Prostate gland (tissue), 2 donors: ENCODE measurements at places on chromosomes 2 and 18. TPM values are rescaled to one million over a fixed set of nuclear protein-coding genes. Genes with fewer than 3 reads are reported as not detected.

GRCh38 chr2:33275689-33276444 is 200.6 kb upstream of the RASGRP3 start:
- no peaks in the 10 kb centered on the region for H3K4me1 ChIP-seq
- no peak for DNase-seq
- H3K27me3 ChIP-seq: no peaks in the 10 kb centered on the region

DNA sequence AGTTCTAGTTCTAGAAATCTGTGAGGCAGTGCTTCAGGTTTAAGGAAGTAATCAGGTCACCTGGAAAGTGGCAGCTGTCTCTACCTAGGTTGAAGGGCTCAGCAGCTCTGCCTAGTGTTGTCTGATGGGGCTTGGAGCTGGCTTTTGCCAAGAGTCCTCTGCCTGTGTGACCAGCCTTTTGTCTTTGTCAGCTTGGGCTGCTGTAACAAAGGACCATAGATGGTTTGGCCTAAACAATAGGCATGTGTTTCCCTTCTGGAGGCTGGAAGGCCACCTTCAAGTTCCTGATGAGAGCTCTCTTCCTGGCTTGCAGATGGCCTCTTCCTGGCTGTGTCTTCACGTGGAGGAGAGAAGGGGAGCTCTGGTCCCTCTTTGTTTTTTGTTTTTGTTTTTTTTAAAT is 13.3 kb downstream of the UBE2F start:
- DNase-seq: no peak
- no peaks in the 10 kb centered on the region for H3K4me1 ChIP-seq
- H3K36me3 ChIP-seq: no peaks in the 10 kb centered on the region
- H3K4me3 ChIP-seq: no peak overlapping the region
- no peaks in the 10 kb centered on the region for H3K27me3 ChIP-seq
- no peak overlapping the region for H3K27ac ChIP-seq

- H3K4me3 ChIP-seq: no peak overlapping the region
- H3K4me1 ChIP-seq: no peaks in the 10 kb centered on the region
- no peak overlapping the region for H3K27ac ChIP-seq
- H3K36me3 ChIP-seq: no peaks in the 10 kb centered on the region
- DNase-seq: no peak
Observed at GRCh38 chr2:109294523-109294922, 165.5 kb downstream of the SH3RF3 start.

Gene ANKRD44
- total RNA-seq: 6.0 TPM

DNA sequence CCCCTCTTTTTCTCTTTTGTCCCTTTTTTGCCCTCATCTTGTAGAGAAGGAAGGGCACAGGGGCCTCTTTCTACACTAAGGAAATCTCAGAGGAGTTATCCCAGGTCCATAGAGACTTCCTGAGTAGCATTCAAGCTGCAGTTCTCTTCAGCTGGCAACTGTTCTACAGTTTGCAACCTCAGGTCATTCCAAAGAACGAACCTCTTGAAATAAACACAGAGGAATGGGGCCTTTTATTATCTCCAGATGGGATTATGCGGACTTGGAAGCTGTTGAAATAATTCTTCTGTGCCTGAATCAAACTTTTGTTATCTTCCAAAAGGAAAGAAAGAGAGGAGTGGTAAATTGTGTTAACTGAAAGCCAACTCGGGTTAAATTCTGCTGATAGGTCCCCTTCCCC is 31.0 kb upstream of the NFE2L2 start:
- H3K27ac ChIP-seq: peak overlapping the region; percentile 43
- H3K4me3 ChIP-seq: no peak overlapping the region
- no peaks in the 10 kb centered on the region for H3K4me1 ChIP-seq
- no peak for DNase-seq
- H3K36me3 ChIP-seq: no peaks in the 10 kb centered on the region

Gene CAVIN2
- 27.1 TPM for total RNA-seq

DNA sequence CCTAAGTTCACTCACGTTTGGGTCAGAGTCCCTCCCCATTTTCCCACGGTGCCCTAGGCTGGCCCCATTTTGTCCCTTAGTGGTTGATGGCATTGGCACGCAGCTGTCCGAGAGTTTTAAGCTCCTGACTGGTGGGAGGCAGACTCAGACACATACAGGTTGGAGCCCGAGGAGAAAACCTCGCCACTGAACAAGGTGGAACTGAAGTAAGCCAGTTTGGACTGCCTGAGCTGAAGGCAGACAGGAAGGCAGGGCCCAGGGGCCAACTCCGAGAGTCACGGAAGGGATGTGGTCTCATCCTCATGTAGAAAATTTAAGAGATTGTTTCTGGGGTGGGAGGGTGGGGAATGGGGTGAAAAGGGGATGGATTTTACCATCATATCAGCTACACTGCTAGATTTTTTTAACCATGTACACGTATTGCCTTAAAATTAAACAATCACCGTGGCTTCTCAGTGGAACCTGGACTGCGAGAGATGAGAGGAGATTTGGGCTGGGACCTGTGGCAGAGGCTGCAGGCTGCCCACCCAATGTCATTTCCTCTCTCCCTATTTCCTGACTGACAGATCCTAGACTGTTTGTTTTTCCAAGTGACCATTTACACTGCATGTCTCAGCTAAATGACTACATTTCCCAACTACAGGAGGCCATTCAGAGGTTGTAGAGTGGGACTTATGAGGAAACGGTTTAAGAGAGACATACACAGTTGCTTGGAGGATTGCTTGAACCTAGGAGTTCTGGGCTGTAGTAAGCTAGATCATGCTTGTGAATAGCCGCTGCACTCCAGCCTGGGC is 19.4 kb upstream of the NMUR1 start:
- H3K27me3 ChIP-seq: no peaks in the 10 kb centered on the region
- DNase-seq: no peak
- no peaks in the 10 kb centered on the region for H3K4me1 ChIP-seq
- no peaks in the 10 kb centered on the region for H3K36me3 ChIP-seq

Gene STPG4
- not detected for total RNA-seq
